Stimulated activated CD4-positive, alpha-beta T cell treated with anti-CD3 and anti-CD28 coated beads, TNF-alpha, amount 100 ng/mL, for 4 hours (primary cell): ENCODE measurements at places on chromosomes 7 and 10.

- DNase-seq = peak; percentile 22
Measured at GRCh38 chr7:51160990-51161615, 155.5 kb downstream of the COBL start.

DNA sequence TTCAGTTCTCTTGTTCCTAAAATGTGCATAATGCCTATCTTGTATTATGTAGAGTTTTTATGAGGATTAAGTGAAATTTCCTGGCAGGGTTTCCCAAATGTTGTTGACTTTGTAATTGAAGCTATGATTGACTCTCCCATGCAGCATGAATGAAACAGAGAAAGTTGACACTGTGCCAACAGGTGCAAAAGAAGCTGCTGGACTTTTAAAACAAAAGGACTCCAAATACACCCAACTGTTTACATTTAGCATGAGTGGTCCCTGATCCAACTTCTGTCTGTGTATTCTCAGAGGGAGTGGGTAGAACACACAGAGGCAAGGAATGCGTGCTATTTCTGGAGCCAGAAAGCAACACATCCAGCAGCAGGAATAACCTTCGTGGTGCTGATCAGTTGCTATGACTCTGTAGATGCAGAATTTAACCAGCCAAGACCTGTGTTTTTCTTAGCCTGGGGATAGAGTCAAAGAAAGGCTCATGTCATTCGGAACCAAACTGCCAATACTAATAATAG, 14.4 kb upstream of the RBM20 start:
- no peak for DNase-seq

GRCh38 chr10:83083831-83084230, 1055.5 kb upstream of the GHITM start:
- no peak for DNase-seq

GRCh38 chr7:18694484-18694883, 198.9 kb downstream of the HDAC9 start:
- no peak for DNase-seq

DNA sequence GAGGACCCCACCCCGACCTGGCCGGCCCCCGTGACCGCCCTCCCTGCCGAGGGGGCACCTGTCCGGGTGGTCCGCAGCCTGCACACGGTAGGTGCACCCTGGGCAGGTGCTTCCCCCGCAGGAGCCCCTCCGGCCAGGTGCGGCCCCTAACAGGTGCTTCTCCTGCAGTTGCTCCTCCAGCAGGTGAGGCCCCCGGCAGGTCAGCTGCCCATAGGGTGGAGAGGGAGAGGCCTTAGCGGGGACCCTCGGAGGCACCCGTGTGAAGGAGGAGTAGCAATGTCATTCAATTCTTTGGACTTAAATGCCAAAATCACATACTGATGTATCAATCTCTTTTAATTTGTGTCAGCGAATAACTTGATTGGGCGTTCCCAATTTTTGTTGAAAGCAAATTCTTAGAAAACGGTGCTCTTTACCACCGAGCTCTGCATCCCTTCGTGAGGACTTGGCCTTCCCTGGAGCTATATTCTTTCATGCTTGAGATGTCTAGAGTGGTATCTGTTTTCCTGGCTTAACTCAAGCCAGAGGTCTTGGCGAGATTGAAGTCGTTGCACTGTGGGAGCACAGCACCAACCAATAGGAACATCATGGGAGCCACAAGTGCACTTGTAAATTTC, 738 bp upstream of the NCAPG2 start:
- no peak for DNase-seq

DNA sequence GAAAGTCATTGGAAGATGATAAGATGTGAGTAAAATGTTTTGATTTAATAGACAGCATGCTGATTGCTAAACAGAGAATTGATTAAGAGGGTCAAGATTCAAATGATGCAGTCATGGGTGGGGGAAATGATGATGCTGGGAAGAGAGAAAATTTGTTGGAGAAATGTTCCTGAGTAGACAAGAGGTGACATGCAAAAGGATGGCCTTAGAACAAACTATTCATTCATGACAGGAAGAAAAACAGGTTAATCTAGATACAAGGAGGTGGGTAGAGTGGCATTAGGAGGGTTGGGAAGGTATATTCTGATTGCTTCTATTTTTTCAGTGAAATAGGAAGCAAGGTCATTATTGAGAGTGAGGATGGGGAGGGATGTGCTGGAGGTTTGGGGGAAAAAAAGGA, 146.7 kb downstream of the SEM1 start:
- no peak for DNase-seq

DNA sequence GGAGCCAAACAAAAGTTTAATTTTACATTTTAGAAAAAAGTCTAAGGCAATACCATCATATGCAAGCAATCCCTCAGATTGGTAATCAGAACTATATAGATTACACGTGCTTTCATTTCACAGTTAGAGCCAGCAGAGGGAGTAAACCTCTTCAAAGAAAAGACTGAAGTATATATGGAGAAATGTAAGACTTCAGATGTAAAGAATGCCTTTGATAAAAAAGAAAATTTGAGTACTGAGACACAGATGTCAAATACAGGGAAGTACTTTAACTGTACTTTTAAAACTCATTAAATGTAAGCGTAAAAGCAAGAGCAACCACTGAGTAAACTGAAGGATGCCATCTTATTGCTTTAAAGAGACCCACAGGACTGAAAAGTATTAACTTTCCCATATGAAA, 101.4 kb upstream of the FAM133B start:
- no peak for DNase-seq

DNA sequence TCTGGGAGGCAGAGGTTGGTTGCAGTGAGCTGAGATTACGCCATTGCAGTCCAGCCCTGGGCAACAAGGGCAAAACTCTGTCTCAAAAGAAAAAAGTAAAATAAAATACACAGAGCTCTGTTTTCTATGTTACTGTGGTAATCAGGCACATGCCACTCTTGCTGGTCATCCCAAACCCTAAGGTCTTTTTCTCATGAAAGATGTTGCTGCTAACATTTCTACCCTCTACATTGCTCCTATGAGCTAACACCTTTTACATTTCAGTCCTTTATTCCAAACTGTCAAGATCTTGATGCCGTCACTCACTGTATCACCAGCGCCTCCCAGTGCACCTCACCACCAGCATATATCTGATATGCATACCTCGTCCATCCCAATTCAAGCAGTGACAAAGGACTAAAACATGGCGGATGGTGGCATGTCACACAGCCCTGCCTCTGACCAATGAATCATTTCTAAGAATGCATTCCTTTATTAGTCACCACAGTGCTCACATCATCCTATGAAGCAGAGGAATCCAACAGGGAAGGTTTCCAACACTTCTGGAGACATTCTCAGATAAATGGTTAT, 4.3 kb downstream of the DAGLB start:
- DNase-seq = no peak

GRCh38 chr10:79292891-79293746, 54.1 kb upstream of the PPIF start:
- no peak for DNase-seq

DNA sequence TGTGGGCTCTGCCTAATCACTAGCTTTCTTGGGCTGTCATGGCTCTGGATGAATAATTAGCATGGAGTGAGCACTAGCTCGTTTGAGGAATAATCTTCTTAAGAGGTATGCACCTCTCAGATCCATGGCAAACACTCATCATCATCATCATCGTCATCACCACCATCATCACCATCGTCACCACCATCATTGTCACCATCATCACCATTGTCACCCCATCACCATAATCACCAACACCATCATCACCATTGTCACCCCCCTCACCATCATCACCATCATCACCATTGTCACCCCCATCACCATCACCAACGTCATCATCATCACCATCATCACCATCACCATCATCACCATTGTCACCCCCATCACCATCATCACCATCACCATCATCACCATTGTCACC, 60.8 kb upstream of the NMT2 start:
- DNase-seq = no peak

GRCh38 chr10:86878983-86879713, 78.3 kb downstream of the MMRN2 start:
- no peak for DNase-seq
